ENCODE measurements at places on chromosomes 11 and 22. TPM values are rescaled to one million over a fixed set of nuclear protein-coding genes. Genes with fewer than 3 reads are reported as not detected.

DNA sequence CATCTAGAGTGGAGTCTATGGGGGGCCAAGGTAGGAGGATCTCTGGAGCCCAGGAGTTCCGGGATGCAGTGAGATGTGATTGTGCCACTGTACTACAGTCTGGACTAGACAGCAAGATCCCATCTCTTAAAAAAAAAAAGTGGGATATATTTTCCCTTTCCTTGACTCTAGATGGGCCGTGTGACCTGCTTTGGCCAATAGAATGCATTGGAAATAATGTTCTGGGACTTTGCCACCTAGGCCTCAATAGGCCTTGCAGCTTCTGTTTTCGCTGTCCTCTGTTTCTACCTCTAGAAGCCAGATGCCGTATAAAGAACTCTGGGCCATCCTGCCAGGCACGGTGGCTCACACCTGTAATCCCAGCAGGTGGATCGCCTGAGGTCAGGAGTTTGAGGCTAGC lies 3.6 kb downstream of the C11orf86 start:
- no peak for DNase-seq

- no peak for DNase-seq
These were observed 4.4 kb downstream of the CYB5R2 start for GRCh38 chr11:7668911-7669310.

GRCh38 chr11:91630916-91631673 lies 593.5 kb upstream of the FAT3 start:
- DNase-seq, result no peak

- no peak for DNase-seq
These were observed 37.4 kb upstream of the NCR3LG1 start for GRCh38 chr11:17314232-17314547.

DNA sequence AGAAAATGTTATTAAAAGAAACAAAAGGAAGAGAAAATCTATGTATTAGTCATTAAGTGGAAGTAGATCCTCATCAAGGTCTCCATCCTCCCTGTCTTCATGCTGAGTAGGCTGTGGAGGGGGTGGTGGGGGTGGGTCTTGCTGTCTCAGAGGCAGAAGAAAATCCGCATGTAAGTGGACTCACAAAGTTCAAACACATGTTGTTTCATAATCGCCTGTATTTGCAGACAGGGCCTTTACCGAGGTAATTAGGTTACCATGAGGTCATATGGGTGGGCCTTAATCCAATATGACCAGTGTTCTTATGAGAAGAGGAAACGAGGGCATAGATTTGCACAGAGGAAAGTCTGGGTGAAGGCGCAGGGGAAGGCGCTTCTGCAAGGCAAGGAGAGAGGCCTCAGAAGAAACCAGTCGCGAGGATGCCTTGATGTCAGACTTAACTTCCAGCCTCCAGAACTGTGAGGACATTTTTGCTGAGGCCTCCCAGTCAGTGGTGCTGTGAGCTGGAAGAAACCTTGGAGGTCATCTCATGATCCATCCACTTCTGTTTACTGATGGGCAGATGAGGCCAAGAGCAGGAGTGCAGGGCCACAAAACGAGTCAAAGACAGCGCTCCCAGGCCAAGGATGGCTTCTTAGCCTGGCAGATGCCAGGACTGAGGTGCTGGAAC lies 49.3 kb upstream of the THY1 start:
- no peak for DNase-seq

SMTNL1 gene
- not detected for total RNA-seq

ATXN10 gene
- total RNA-seq, result 69.9 TPM

SORL1 gene
- 132 TPM for total RNA-seq

LRRC74B gene
- 0.18 TPM for total RNA-seq

GRCh38 chr11:76215941-76216340 lies 9.6 kb upstream of the WNT11 start:
- DNase-seq, result no peak

NXPE1 gene
- total RNA-seq, result 202 TPM
